ENCODE measurements at places on chromosomes 7 and 10.

DNA sequence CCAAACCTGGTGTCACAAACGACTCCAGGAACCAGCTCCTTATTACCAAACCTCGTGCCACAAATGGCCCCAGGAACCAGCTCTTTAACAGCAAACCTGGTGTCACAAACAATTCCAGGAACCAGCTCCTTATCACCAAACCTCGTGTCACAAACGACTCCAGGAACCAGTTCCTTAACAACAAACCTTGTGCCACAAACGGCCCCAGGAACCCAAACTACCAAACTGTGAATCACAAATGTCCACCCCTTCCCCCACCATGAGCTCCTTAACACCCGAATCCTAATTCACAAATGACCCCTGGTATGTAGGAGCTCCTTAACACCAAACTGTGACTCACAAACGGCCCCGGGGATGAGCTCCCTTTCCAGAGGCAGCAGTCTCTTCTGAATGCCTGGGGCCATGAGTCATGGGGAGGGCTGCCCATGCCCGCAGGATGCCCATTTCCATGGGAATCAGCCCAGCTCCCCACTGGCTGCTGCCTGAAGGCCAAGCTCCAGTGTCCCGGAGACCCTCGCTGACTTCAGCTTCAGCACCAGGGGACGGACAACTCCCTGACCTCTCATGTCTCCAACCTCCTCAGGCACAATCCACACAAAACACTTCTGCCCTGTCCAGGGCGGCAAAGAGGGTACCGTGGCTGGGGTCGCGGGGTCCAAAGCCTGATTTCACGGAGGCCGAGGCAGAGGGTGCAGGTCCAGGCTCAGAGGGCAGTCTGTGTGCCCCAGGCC lies 213.1 kb downstream of the ELFN1 start:
- no peaks in the 10 kb centered on the region for H3K27me3 ChIP-seq
- peaks cover 25% of the 10 kb centered on the region for H3K4me1 ChIP-seq

- H3K4me1 ChIP-seq = no peaks in the 10 kb centered on the region
- H3K4me3 ChIP-seq = no peak overlapping the region
- DNase-seq = no peak
- H3K27me3 ChIP-seq = peaks cover 12% of the 10 kb centered on the region
- H3K27ac ChIP-seq = no peak overlapping the region
- H3K36me3 ChIP-seq = no peaks in the 10 kb centered on the region
Measured at GRCh38 chr7:3196629-3197400, 104.2 kb upstream of the SDK1 start.

GRCh38 chr7:129780257-129780973 lies 168.9 kb downstream of the NRF1 start:
- peaks cover 2% of the 10 kb centered on the region for H3K36me3 ChIP-seq
- H3K4me3 ChIP-seq = peak overlapping the region; percentile 63
- no peak overlapping the region for H3K27ac ChIP-seq

GRCh38 chr7:29878081-29878688 lies 71.9 kb downstream of the WIPF3 start:
- no peak overlapping the region for H3K27ac ChIP-seq
- H3K4me1 ChIP-seq = no peaks in the 10 kb centered on the region
- DNase-seq = no peak
- no peak overlapping the region for H3K4me3 ChIP-seq
- H3K27me3 ChIP-seq = peaks cover 11% of the 10 kb centered on the region

DNA sequence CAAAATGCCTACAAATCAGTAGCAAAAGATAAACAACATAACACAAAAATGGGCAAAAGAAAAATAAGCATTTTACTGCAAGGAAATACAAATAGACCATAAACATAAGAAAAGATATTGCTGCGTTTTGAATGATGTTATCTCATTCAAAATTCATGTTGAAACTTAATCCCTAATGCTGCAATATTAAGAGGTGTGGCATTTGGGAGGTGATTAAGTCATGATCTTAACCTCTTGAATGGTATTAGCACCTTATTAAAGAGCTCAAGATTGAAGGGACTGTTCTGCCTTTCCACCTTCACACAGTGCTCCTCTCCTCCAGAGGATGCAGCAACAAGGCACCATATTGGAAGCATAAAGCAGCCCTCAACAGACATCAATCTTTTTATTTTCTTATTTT lies 12.4 kb upstream of the TNKS2 start:
- no peak overlapping the region for H3K27ac ChIP-seq
- H3K27me3 ChIP-seq = peaks cover 17% of the 10 kb centered on the region
- no peak overlapping the region for H3K4me3 ChIP-seq
- no peaks in the 10 kb centered on the region for H3K4me1 ChIP-seq
- H3K36me3 ChIP-seq = no peaks in the 10 kb centered on the region

DNA sequence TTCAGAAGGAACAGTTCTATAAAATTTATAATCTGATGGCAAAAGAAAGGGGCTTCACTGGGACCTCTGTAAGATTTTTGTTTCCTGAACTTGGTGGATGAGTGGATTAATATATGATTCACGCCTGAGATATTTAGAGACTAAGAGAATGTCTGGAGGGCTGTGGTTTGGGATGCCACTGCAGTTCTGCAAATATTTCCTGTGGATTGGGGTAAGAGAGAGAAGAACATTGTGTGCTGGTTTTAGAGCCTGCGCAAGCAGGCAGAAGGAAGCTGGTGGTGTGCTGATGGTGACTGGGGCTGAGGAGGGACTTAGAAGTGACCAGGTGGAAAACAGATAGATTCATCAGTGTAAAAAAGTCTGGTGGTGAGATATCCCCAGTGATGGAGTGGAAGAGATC lies 87.0 kb downstream of the SUGCT start:
- no peaks in the 10 kb centered on the region for H3K4me1 ChIP-seq
- no peak overlapping the region for H3K27ac ChIP-seq
- DNase-seq = no peak
- no peaks in the 10 kb centered on the region for H3K36me3 ChIP-seq
- no peak overlapping the region for H3K4me3 ChIP-seq
- H3K27me3 ChIP-seq = peaks cover 2% of the 10 kb centered on the region

- no peak for DNase-seq
- no peak overlapping the region for H3K4me3 ChIP-seq
- no peaks in the 10 kb centered on the region for H3K4me1 ChIP-seq
- H3K27ac ChIP-seq = no peak overlapping the region
Measured at GRCh38 chr10:132748545-132749370, 37.2 kb downstream of the NKX6-2 start.

DNA sequence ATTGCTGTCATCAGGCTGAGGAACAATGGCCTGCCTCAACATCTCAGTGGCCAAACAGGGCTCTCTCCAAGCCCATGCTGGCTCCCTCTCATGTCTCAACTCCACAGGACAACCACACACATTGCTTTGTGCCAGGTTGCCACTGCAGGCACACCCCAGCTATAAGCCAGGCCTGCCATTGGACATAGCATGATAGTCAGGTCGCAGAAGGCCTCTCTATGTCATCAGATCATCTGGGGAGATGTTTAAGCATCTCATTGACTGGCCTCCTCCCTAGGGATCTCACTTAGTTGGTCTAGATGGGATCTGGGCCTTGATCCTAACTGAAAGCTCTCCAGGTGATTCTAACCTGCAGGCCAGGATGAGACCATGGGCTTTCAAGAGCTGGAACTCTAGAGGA lies 257.2 kb downstream of the GRID1 start:
- no peak for DNase-seq
- no peak overlapping the region for H3K27ac ChIP-seq
- peaks cover 1% of the 10 kb centered on the region for H3K27me3 ChIP-seq
- no peaks in the 10 kb centered on the region for H3K36me3 ChIP-seq

DNA sequence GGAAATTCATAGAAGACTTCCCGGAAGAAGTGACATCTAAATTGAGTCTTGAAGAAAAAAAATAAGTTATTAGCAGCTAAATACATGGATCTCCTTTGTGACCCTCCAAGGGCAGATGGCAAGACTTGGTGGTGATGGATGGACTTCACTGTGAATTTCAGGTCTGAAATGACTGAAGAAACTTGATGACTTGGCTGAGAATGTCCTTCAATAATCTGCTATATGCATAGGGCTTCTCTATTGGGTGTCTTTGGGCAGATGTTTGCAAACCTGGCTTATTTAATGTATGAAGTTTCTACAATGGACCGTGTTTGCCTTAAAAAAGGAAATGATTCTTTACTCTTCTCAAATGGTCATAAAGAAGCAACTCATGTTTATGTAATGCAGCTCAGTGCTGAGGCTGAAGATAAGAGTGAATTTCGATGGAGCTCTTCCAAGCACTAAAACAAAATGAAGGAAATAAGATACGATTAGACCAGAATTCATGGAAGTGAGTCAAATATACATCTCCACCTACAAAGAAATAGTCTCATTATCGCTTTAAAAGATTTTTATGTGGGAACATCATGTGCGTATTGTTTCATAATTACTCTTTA lies 116.6 kb upstream of the WDR11 start:
- no peak overlapping the region for H3K27ac ChIP-seq
- H3K4me3 ChIP-seq = no peak overlapping the region
- no peaks in the 10 kb centered on the region for H3K4me1 ChIP-seq

DNA sequence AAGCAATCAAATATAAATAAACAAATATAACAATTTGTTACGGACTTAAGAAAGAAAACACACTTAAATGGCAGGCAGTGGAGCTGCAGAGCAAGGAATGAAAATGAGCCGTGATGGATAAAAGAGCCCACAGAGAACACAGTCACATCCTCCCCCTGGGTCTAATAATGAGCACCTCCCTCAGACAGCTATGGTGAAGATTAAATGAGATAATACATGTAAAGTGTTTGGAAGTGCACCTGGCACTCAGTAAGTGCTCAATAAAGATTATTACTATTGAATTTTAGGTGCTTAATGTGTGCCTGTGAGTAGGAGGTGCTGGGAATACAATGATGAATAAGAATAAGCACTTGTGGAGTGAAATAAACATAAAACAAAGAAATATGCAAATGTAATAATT lies 49.1 kb upstream of the CABCOCO1 start:
- peaks cover 3% of the 10 kb centered on the region for H3K27me3 ChIP-seq
- H3K36me3 ChIP-seq = no peaks in the 10 kb centered on the region

DNA sequence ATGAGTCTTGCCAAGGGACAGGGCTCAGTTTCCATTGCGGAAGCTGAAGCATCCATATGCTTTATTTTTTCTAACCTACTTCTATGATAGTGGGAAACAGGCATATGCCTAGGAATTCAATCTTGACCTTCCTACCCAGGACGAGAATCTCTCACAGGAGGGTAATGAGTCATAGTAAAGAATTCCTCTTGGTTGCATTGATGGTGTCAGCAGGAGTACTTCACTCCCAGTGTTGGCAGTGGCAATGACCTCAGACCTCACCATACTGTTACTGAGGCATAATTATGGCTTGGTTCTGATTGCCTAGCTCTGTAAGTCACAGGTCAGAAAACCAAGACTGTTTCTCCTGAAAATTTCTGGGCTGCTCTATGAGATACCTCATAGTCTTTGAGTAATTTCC lies 552.9 kb downstream of the ARL4A start:
- no peaks in the 10 kb centered on the region for H3K4me1 ChIP-seq
- H3K36me3 ChIP-seq = no peaks in the 10 kb centered on the region
- no peak for DNase-seq
- no peak overlapping the region for H3K4me3 ChIP-seq
- H3K27ac ChIP-seq = no peak overlapping the region

- no peaks in the 10 kb centered on the region for H3K4me1 ChIP-seq
- no peak overlapping the region for H3K27ac ChIP-seq
- H3K27me3 ChIP-seq = no peaks in the 10 kb centered on the region
- DNase-seq = no peak
- no peaks in the 10 kb centered on the region for H3K36me3 ChIP-seq
Measured at GRCh38 chr10:48448796-48449195, 142.3 kb downstream of the MAPK8 start.

- H3K4me1 ChIP-seq = peaks cover 14% of the 10 kb centered on the region
- H3K27me3 ChIP-seq = peaks cover 63% of the 10 kb centered on the region
- peak overlapping the region; percentile 30 for H3K4me3 ChIP-seq
- peak overlapping the region; percentile 7 for H3K27ac ChIP-seq
Measured at GRCh38 chr7:43111630-43112458, 603 bp upstream of the HECW1 start.

DNA sequence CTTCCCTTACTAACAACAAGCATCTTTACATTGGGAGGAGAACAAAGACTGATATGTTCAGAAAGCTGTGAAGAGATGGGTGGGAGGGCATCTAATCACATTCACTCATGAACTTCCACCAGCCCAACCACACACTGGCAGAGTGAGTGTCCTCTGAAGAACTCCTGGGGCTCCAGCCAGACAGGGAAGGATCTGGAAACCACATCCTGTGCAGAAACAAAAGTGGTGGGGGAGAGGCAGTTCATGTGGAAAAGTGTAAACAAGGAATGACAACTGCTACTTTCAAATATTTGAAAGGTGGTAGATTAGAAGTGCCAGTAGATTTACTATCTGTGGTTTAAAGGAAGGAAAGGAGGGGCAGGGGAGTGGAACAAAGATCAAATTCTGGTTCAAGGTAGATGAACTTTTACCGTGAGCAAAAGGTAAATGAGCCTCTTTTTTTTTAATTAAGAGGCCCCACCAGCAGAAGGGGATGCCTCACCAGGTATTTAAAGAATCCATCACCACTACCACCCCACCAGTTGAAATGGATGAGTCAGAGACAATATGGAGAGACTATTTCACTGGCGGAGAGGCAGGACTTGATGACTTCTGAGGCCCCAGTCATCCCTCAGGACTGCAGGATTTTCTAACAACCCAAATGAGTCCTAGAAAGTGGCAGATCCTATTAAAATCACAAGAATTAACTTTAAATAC lies 34.5 kb downstream of the GOT1 start:
- peaks cover 2% of the 10 kb centered on the region for H3K36me3 ChIP-seq
- peaks cover 4% of the 10 kb centered on the region for H3K27me3 ChIP-seq
- H3K4me3 ChIP-seq = no peak overlapping the region
- peak overlapping the region; percentile 6 for H3K27ac ChIP-seq
- H3K4me1 ChIP-seq = peaks cover 7% of the 10 kb centered on the region

GRCh38 chr10:29620112-29620690 lies 14.6 kb downstream of the SVIL start:
- H3K27ac ChIP-seq = no peak overlapping the region
- no peaks in the 10 kb centered on the region for H3K36me3 ChIP-seq
- H3K27me3 ChIP-seq = no peaks in the 10 kb centered on the region
- no peaks in the 10 kb centered on the region for H3K4me1 ChIP-seq
- no peak overlapping the region for H3K4me3 ChIP-seq

- H3K4me3 ChIP-seq = no peak overlapping the region
- H3K36me3 ChIP-seq = no peaks in the 10 kb centered on the region
- no peaks in the 10 kb centered on the region for H3K4me1 ChIP-seq
- H3K27me3 ChIP-seq = no peaks in the 10 kb centered on the region
Measured at GRCh38 chr10:109089779-109090178, 833.5 kb downstream of the XPNPEP1 start.

DNA sequence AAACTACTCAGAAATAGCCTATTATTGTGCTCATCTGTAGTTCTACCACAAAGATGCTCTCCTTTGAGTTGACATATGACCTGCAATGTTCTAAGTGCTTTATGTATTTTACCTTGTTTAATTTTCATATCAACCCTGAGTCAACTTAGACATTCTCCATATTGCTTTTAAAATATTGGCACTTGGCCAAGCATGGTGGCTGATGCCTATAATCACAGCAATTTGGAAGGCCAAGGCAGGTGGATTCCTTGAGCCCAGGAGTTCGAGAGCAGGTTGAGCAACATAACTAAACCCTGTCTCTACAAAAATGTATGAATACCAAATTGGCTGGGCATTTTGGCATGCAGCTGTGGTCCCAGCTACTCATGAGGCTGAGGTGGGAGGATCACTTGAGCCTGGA lies 50.6 kb downstream of the PRKG1 start:
- H3K4me1 ChIP-seq = no peaks in the 10 kb centered on the region
- H3K27me3 ChIP-seq = no peaks in the 10 kb centered on the region
- H3K4me3 ChIP-seq = no peak overlapping the region
- H3K27ac ChIP-seq = no peak overlapping the region
- DNase-seq = no peak
